ENCODE measurements at places on chromosomes 3 and 15.

GRCh38 chr15:99187936-99188335 is 61.4 kb downstream of the TTC23 start:
- no peak for DNase-seq

DNA sequence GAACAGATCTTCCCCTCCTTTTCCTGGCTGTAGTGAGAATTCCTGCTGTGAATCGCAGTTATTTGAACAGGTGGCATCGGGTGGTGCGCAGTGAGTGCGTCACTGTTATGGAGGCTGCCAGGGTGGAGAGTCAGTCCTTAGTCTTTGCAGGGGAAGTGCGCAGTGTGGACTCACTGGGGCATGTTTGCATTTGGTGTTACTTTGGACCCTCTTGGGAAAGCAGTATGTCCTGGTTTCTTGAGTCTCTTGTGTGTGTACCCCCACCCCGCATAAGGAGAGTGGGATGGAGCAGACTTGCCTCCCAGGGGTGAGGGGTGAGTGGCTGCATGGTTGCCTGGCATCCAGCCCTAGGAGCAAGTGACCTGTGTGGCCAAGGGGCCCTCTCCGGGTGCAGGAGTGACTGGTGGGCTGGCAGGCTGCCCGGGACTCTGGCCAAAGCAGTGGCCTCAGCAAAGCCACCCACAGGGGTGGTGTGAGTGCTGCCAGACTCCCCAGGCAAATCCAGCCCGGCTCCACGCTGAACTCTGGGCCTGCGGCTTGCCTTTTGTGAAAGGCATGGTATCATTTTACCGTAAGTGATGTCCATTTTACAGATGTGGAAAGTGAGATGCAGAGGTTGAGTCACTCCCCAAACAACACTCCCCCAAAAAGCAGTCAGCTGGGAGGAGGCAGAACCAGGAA is 46.4 kb downstream of the DNASE1L3 start:
- DNase-seq: no peak

DNA sequence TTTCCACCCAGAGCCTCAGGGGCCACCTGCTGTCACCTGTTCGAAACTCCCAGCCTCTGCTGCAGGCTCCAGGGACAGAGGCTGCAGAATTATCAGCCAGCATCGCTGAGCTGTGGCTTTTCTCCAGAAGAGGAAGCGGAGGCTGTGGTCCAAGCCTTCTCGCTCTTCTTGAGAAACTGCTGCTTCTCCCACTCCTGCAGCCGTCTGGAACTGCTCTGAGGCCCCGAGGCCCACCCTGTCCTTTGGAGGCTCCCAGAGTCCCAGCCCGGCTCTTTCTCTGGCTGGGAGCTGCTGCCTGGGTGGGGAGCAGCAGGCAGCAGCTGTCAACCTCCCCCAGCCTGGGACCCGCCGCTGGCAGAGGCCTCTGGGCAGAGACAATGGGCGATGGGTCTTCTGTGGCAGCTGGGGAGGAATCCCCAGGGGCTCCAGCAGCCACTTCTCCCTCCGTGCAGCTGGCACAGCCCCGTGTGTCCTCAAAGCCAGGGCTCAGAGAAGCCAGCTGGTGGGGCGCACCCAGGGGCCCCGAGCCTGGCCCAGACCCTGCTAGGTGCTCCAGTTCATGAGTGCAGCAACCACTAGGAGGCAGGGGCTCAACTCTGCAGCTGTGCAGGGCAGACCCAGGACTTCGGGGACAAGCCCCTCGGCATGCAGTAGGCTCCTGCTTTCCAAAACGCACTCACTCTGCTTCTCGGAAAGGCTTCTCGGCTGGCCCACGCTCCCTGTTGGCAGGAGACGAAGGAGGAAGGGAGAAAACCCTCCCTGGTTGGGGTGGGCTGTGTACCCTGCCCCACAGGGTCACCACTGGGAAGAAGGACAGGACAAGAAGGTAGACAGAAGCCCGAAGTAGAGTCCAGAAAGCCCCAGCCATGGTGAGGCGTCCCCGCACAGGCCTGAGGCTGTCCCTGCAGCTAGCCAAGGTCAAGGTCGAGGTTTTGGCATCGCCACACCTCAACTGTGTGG is 49.9 kb upstream of the FURIN start:
- peak; percentile 28 for DNase-seq

DNA sequence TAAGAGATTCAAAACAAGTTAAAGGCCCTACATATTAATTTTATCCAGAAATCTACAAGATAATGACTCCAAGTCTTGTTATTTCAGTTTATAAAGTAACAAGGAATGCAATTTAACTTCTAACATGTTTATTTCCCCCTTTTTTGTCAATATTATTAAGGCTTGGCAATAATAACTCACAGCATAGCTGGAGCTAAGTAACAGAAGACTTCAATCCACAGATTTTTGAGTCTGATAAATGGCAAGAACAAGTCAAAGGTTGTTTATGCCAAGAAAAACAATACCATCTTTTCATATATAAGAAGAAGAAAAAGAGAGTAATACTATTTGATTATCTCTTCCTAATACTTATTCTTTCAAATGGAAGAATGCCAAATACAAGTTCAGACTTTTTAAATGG is 631.0 kb upstream of the CCDC54 start:
- DNase-seq: no peak

DNA sequence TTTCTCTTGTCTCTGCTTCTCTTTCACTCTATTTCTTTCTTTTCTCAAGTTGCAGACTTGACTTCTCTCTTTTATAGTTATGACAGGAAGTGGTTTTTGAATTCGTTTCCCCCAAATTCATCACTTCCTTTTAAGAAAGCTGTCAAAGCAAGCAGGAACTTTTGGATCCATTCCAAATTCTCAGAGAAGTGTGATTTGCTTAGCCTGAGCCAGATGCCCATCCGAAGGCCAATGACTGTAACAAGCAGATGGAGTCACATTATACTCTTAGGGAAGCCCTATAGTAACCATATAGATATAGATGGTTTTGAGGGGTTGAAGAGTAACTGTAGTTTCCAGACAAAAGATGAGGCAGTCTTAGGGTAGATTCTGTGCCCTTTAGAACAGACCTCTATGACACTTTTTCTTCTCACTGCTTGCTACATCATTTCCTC is 592.0 kb upstream of the KCNMB2 start:
- DNase-seq: no peak

DNA sequence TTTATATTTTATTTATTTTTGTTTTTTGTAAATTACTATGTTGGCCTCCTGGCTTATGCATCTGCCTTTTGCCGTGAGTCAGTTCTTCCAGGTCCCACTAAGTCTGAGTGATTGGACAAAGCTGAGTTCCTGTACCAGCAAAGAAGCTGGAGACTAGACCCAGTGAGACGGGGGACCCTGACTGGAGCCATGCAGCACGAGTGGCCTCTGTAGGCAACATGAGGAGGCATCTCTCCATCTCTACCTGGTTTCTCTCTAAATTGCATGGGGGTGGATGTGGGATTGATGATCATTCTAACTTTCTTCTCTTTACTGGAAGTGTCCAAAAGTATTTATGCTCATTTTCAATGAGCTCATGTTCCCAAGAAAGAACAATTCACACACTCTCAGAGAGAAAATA is 155.3 kb upstream of the MRPL3 start:
- no peak for DNase-seq

- DNase-seq: no peak
Measured at GRCh38 chr3:183822631-183823030, 2.7 kb downstream of the MAP6D1 start.

Data from hypothalamus (tissue), 51 donors.